ENCODE measurements at places on chromosomes 7 and 10.
A peak's percentile ranks its signal among the peaks of the same experiment; 100 is the strongest.

DNA sequence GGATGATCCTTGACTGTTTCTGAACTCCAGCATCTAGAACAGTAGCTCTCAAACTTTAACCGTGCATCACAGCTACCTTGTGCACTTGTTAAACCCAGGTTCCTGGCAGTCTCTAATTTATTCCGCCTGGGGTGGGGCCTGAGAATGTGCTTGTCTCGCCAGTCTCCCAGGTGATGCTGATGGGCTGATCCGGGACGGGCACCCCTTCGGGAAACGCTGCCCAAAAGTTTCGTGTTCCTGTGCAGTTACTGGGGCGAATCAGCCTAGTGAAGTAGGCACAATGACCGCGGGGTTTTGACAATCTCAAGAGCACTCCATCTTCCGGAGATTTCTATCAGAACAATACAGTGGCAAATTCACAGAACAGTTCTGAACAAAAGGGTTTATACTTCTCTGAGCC lies 29.9 kb downstream of the ADCYAP1R1 start:
- DNase-seq = no peak

DNA sequence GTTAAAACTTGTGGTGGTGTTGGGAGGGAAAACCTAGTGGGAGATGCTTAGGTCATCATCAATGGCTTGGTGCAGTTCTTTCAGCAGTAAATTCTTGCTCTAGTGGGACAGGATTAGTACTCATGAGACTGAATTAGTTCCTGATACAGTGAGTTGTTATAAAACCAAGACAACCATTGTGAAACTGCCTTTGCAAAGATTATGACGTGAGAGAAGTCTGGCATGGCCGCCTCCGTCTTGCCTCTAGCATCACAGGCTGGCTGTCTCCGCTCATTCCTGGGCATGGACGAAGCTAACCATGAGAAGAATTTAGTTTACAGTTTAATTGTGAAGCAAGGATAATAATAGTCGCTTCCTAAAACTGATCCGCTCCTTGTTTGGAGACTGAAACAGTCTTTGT lies 186.4 kb downstream of the KIF20B start:
- DNase-seq = no peak

DNA sequence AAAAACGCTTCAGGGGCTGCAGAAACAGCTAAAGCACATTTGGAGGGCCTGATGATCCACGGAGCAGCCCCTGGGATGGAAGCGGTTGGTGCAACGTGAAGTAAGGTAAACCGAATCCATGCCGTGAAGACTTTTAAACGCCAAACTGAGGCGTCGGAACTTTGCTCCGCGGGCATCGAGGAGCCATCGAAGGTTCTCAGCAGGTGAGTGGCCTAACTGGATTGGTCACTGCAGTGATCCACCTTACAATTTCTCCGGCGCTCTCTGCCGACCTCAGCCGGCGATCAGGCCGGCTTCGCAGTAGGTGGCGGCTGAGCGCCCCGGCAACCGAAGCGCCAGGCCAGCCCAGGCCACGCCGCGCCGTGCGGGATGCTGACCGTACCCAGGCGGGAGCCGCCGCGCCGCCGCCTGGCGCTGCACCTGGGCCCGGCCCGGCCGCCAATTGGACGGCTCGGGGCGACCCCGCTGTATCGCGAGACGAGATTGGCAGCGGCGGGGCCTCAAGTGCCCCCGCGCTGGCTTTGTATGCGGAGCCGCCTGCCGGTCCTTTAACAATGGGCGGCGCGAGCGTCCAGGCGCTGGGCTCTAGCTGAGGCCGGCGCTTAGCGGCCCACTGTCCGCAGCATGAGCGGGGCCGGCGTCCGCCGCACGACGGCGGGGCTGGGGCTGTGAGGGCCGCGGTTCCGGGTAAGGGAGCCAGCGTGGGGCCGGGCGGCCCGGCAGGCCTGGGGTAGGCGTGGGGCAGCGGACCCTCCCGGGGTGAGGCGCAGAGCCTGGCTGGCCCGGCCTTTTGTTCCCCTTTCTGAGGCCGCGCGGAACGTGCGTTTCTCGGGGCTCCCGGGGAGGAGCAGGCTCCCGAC lies at the start of gene CCNJ:
Gene CCNJ, plus strand, starts transcription at position 551 of the 860 bp plus-strand sequence. CDS start 811 bp downstream, outside the sequence.
- DNase-seq = peak; percentile 85

GRCh38 chr10:125048094-125048864 lies 106.4 kb downstream of the ZRANB1 start:
- DNase-seq = peak; percentile 80

GRCh38 chr7:54831046-54831643 lies 72.1 kb upstream of the SEC61G start:
- no peak for DNase-seq

- DNase-seq = no peak
Measured at GRCh38 chr7:69147631-69148030, 450.6 kb upstream of the AUTS2 start.

DNA sequence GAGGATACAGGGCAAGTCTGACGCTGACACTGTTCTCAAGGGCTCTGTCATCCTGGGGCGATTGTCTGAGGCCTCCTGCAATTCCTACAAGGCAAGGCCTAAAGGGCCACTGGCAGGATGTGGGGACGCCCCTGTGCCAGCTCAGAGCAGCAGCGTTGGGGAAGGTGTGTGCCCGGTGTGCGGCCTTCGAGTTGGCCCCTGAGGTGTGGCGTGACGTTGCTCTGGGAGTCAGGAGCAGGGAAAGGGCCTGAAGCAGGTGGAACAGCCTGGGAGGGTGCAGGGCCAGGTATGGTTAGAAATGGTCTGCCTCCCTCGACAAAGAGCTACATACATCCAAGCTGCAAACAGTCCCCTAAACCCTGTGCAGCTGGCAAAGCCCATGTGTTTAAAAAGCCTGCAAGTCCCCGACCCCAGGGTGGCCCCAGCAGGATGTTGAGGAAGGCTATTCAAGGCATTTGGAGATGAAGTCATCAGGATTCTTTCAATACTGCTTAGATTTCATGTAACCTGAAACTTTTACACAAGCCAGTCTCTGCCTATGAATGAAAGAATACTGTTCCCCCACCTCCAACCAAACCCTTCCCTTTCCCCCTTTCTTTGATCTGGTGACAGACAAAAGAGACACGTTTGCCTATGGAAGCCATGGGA lies 142.5 kb upstream of the TNS3 start:
- DNase-seq = no peak

- no peak for DNase-seq
Measured at GRCh38 chr10:95646160-95646559, 10.4 kb downstream of the ALDH18A1 start.

DNA sequence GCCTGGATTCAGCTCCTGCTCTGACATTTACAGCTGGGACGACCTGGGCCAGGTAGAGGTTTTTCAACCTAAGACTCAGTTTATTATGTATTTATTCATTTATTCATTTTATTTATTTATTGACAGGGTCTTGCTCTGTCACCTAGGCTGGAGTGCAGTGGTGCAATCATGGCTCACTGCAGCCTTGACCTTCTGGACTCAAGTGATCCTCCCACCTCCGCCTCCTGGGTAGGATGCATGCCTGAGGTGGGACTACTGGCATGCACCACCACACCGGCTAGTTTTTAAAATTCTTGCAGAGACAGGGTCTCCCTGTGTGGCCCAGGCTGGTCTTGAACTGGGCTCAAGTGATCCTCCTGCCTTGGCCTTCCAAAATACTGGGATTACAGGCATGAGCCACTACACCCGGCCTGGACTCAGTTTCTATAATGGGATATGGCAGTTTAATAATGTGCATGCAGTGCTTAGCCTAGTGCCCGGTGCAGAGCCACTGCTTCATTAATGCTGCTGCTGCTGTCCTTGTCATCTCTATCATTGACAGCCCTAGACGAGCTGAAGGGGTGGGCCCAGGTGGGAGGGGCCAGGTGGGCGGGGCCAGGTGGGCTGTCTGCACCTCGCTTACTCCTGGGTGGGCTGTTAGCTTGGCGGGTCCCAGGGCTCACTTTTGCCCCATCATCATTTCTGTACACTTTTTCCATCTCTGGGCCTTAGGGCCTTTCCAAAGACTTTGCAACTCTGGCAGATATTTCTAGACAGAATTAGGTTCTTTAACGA lies 92.6 kb downstream of the LHPP start:
- DNase-seq = no peak

DNA sequence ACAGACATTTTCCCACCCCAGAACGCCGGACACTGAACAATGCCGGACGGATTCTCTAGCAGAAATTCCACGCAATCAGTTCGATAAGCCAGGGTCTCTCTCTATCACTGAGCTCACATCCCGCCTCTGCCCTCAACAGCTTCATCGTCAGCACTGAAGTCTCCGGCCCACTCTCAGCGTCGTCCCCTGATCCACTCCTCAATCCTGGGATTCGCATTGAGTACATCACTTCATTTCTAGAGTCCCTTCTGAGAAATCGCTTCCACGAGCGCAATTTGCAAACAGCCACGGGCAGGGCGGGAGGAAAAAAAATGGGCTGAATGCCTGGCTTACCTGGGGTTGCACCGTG lies 365 bp downstream of the YME1L1 start:
- DNase-seq = no peak

DNA sequence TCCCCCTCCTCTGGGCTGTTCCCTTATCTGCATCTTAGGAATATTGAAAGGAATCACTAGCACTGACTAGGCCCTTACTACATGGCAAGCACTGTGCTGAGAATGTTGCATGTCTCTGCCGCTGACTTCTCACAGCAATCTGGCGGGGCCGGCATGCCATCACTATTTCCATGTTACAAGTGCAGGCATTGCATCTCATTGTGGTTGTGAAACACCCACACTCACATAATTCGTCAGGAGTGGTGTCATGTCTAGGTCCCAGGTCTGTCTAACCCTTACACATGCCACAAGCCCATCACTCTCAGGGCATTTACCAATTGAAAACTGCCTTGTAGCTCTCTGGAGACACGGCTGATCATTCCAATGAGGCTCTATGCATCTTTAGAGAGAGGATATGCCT lies 8.5 kb upstream of the IL2RA start:
- DNase-seq = peak; percentile 90

DNA sequence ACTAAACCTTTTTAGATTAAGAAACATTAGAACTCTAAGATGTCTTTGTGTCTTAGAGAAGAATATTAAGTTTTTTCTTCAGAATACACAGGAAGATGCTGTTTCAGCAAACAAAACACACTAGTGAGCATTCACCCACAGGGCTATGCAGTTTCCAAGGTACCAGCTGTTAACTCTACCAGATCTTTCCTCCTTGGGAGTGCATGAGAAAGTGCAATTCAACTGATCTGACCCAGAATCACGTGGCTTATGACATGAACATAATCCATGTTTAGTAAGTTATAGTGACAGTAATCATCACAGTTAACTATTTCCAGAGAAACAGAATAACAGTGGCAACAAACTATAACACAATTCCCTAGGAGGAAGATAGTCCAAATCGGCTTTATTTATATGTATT lies 270.7 kb downstream of the CACNA2D1 start:
- no peak for DNase-seq

DNA sequence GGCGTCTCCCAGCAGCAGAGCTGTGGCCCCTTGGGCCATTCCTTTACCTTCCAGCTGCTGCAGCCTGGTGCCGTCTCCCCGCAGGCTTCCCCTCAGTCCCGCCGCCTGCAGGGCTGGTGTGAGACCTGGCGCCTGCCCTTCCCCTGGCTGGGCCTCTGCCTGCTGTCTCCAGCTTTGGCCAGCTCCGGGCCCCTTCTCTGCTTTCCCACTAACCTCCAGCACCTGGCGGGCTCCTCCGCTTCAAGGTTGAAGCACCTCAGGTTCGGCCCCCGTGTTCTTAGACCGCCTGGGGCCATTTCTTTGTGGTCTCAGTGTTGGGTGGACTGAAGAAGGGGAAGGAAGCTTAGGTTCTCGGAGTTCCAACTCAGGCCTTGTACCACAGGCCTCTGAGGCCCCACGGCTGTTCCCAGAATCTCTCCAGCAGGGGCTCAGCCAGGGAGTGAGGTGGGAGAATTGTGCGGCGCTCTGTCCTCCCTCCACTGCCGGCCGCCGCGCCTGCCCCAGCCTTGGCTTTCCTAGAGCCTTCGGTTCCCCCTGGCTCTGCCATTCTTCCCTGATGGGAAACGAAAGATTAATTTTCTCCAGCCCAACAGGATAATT lies 30.3 kb downstream of the GBX1 start:
- no peak for DNase-seq

- DNase-seq = no peak
Measured at GRCh38 chr7:27158436-27159265, 2.2 kb upstream of the HOXA7 start.

DNA sequence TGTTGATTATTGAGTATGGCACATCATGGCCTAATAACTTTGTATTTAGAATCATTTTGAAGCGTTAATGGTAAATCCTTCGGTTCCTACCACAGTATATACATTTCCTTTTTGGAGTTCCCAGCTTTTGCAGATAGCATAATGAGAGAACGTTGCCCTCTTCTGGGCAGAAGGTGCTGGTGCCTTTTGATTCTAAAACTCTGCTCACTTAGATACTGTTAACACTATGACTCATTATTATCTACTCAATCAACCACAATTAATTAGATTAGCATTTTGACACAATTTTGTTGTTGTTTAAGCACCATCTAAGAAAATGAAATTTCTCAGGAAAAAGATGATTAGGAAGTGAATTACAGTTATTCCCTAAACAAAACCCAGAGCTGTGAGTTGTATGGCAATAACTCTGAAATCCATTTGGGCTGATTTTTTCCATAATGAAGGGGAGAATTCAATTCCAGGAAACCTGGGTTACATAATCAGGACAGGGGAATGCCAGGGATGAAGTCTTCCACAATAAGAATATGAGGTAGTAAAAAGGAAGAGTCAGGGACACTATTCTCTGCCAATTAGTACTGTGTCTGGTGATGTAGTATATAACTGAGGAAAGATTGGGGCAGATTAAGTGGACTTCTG lies 11.5 kb upstream of the DLD start:
- DNase-seq = peak; percentile 53

DNA sequence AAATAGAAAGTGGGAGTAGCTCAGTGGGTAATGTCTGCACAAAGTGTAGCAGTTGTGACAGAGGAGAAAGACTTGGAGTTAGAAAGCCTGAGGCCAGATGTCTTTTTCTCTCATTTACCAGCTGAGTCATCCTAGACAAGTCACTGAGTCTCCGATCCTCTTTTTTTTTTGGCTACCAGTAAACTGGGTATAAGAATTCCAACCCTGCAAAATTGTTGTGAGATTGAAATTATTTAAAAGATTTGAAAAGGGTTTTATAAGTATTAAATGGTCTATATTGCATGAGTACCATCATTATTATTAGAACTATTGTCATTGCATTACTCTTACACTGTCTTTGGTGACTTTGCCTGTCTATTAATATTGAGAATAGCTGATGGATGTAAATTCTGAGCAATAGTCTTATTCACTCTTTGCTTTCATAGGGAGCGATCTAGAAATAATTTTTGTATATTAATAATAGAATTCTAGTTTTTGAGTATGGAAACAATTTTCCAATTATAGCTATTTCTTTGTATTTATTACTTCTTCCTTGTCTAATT lies 74.0 kb downstream of the ARID5B start:
- DNase-seq = no peak

DNA sequence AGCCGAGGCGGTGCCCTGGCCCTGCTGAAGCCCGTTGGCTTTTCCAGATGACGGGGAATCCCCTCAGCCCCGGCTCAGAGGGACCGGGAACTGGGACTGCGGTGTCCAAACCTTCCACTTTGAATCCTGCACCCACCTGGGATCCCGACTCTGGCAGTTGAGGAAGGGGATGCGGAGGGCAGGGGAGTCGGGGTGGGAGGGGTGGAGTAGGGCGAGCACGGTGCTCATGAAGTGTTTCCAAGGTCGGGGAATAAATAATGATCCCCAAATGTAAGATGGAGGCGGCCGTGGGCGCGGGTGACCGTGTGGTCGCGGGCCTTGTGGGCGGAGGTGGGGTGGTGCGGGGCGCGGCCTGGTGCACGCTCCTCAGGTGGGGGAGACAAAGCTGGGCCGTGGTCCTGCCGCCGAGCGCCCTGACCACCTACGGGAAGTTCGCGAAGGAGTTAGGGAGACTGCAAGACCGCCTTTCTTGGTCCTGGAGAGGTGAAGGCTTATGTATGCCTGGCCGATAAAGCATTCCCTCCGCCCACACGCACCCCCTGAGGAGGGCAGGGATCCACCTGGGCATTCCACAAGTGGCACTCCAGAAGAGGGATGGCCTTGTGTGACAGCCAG lies 1.4 kb downstream of the MTURN start:
- DNase-seq = no peak
